ENCODE measurements at places on chromosomes 7 and 10.

DNA sequence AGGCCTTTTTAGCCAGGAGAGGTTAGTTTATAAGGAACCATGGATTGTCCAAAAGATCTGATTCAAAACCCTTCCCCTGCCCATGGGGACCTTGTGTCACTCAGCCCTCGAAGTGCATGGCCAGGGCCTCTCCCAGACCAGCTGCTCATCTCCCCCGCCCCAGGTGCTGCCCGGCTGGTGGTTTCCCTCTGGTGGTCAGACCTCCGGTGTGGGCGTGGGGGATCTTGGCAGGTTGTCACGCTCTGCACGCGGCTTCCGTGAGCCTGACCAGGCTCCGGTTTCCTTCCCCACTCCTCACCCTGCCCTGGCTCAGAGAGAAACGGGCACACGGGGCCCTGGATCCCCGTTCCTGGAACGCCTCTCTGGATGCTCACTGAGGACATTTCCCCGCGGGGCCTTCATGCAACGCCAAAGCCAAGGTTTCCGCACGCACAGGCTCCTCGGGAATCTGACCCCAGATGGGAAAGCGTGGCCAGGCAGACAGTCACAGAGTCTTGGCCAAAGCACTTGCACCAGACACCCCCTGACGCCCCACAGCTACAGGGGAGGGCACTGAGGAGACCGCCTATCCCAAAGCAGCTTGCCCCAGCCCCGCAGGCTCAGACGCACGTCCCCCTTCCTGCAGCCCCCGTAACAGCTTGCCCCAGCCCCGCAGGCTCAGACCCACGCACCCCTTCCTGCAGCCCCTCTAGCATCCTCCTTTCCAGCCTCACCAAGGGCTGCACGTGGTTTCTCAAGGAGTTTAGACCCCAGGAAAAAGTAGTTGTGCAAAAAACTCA, 7.8 kb upstream of the DIP2C start:
- no peak for DNase-seq

GRCh38 chr7:155533827-155534690, 12.3 kb downstream of the CNPY1 start:
- no peak for DNase-seq

DNA sequence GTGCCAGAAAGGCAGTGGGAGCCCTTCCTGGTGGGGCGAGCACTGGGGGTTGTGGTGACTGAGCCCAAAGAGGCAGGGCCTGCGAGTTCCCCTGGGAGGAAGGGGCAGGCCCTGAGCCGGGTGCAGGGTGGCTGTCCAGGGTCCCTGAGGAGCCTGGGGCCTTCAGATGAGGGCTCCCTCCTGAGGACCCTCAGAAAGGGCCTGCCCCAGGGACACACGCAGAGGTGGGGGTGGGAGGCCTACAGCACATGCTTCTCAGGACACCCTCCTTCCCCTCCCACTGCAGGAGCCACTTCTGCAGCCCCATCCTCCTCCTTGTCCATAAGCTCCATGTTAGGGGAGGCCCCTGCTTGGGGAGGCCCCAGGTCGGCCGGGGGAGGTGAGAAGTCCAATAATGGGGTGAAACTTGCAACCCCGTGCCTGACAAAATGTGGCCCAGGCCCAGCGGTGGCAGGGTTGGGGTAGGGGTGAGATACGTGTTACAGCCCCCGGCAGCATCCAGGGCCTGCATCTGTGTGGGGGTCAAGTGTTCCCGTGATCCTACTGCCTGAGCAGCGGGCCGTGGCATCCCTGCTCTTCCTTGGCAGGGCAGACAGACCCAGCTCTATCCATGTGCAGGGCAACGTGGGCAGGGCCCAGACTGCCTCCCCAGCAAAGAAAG, 31.8 kb upstream of the RET start:
- DNase-seq = peak; percentile 17

DNA sequence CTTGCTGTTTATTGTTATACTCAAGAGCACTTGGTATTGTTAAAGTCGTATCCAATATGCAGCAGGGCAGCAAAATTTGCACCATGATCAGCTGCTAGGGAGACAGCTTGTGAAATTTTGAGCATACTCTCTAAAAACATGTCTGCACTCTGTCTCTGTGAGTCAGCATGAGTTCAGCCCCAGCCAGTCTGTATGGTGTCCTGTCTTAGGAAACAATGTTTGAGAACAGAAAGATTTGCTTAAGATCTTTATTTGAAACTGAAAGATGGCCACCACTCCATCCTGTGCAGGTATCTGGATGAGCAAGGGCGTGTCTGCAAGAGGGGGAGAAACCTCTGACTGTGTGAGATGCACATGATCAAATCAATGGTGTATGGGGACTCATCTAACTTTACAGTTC, 97.1 kb downstream of the GNAI1 start:
- DNase-seq = no peak

- no peak for DNase-seq
These were observed 42.7 kb downstream of the TMEM26 start for GRCh38 chr10:61410353-61411070.

- no peak for DNase-seq
These were observed 174.8 kb downstream of the RAPGEF5 start for GRCh38 chr7:22182149-22182548.
